OCI-LY7 (cell line): ENCODE measurements at places on chromosomes 12 and 14. TPM values are rescaled to one million over a fixed set of nuclear protein-coding genes. Genes with fewer than 3 reads are reported as not detected.

Gene FAM181A
- total RNA-seq = not detected in 2 replicates

Gene RBP5
- total RNA-seq = 0.70 and 1.4 TPM in 2 replicates

Gene CYP27B1
- total RNA-seq = 6.6 and 6.9 TPM in 2 replicates

Gene LALBA
- not detected in 2 replicates for total RNA-seq

Gene KIF5A
- total RNA-seq = 1.2 and 1.6 TPM in 2 replicates

Gene CLEC1B
- total RNA-seq = not detected in 2 replicates

Gene ITGB7
- total RNA-seq = 153 and 207 TPM in 2 replicates

Gene TSPAN11
- total RNA-seq = not detected in 2 replicates

Gene BEGAIN
- 0.06 and 0.76 TPM in 2 replicates for total RNA-seq

Gene PLCZ1
- not detected in 2 replicates for total RNA-seq
